ENCODE measurements at places on chromosomes 5 and 9.

DNA sequence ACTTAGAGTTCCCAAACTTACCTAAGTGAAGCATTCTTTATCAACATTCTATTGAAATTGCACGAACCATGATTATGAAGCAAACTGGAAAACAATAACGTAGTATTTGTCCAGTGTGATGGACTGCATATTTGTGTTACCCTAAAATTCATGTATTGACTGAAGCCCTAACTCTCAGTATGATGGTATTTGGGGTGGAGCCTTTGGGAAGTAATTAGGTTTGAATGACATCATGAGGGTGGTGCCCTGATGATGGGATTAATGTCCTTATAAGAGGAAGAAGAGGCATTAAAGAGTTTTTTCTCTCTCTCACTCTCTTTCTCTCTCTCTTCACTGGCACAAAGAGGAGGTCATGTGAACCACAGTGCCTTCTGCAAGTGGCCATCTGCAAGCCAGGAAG is 365.4 kb upstream of the PTGER4 start:
- H3K4me1 ChIP-seq = no peaks in the 10 kb centered on the region
- H3K4me3 ChIP-seq = no peak overlapping the region
- H3K27ac ChIP-seq = no peak overlapping the region
- H3K27me3 ChIP-seq = no peaks in the 10 kb centered on the region
- H3K36me3 ChIP-seq = no peaks in the 10 kb centered on the region

GRCh38 chr5:52043137-52043536 is 659.9 kb downstream of the ISL1 start:
- H3K4me3 ChIP-seq = no peak overlapping the region
- no peak overlapping the region for H3K27ac ChIP-seq
- no peak for DNase-seq
- no peaks in the 10 kb centered on the region for H3K27me3 ChIP-seq
- H3K4me1 ChIP-seq = no peaks in the 10 kb centered on the region
- no peaks in the 10 kb centered on the region for H3K36me3 ChIP-seq

DNA sequence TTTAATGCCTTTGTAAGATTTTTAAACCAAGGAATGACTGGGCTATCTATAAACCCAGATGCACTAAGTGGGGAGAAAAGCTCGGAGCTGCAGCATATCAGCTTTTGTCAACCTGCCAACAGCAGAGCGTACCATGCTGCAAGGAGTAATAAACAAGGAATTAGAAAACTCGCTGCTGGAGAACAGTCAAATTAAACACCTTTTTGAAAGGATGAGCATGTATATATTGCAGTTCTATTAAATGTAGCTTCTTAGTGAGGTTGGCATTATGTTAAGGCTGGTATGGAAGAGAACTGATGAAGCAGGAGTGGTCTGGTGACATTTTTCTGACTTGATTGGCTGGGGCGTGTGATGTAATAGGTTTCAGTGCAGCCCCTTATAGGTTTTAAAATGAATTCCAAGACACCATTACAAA is 74.7 kb downstream of the PIK3R1 start:
- H3K4me3 ChIP-seq = no peak overlapping the region
- no peaks in the 10 kb centered on the region for H3K27me3 ChIP-seq
- no peak for DNase-seq
- peak overlapping the region; percentile 2 for H3K27ac ChIP-seq
- peaks cover 80% of the 10 kb centered on the region for H3K4me1 ChIP-seq

- no peaks in the 10 kb centered on the region for H3K4me1 ChIP-seq
- no peak overlapping the region for H3K27ac ChIP-seq
- H3K27me3 ChIP-seq = no peaks in the 10 kb centered on the region
- no peak for DNase-seq
- no peak overlapping the region for H3K4me3 ChIP-seq
Observed at GRCh38 chr5:98391921-98392625, 381.4 kb upstream of the RGMB start.

GRCh38 chr5:139864716-139865483 is 69.3 kb downstream of the PSD2 start:
- no peak overlapping the region for H3K4me3 ChIP-seq
- no peak for DNase-seq
- no peaks in the 10 kb centered on the region for H3K36me3 ChIP-seq
- H3K27ac ChIP-seq = no peak overlapping the region
- peaks cover 19% of the 10 kb centered on the region for H3K4me1 ChIP-seq
- no peaks in the 10 kb centered on the region for H3K27me3 ChIP-seq

- no peaks in the 10 kb centered on the region for H3K36me3 ChIP-seq
- no peak overlapping the region for H3K27ac ChIP-seq
- H3K4me3 ChIP-seq = no peak overlapping the region
Observed at GRCh38 chr5:134490255-134490924, 35.1 kb upstream of the JADE2 start.

GRCh38 chr5:164763206-164763605 is 1257.8 kb downstream of the MAT2B start:
- no peak overlapping the region for H3K27ac ChIP-seq
- H3K36me3 ChIP-seq = no peaks in the 10 kb centered on the region

DNA sequence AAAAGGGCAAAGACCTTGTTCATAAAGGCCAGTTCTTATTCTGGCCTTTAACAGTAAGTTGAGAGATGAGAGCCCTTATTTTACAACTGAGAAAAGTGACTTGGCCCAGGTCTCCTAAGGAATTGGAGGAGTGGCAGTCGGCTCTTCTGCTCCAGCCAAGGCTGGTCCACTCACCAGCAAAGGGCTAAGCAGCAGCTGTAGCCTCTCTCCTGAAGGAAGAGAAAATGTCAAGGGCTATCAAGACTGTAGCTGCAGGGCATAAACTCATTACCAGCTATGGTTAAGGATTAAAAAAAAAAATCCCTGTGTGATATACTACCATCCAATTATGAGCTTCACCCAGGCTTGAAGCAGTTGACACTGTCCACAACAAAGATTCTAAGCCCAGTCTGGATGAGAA is 138.6 kb upstream of the RAD23B start:
- no peaks in the 10 kb centered on the region for H3K36me3 ChIP-seq
- H3K27ac ChIP-seq = no peak overlapping the region
- no peak overlapping the region for H3K4me3 ChIP-seq
- H3K4me1 ChIP-seq = no peaks in the 10 kb centered on the region
- no peaks in the 10 kb centered on the region for H3K27me3 ChIP-seq

DNA sequence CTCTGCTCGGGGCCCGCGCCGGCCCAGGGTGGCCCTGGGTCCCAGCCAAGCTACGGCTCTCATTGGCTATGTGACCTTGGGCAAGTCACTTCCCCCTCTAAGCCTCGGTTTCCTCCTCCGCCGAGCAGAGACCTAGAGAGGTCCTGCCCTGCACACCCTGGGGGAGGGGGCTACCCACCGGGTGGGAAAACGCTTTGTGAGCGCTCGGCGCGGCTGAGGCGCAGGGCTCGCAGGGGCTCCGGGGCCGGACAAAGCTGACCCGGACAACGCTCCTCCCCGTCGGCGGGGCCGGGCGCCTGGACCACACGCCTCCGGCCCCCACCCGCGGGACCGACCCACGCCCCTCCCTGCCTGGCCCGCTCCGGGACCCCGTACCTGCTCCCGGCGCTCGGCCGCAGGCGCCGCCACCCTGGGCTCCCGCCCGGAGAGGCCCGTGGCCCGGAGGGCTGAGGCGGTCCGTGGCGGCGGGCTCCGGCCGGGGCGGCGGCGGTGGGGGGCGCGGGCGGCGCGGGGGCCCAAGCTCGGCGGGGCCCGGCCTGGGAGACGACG is 85.7 kb upstream of the MELK start:
- peaks cover 55% of the 10 kb centered on the region for H3K4me1 ChIP-seq
- H3K4me3 ChIP-seq = peak overlapping the region; percentile 95
- no peaks in the 10 kb centered on the region for H3K27me3 ChIP-seq
- peak overlapping the region; percentile 91 for H3K27ac ChIP-seq
- H3K36me3 ChIP-seq = no peaks in the 10 kb centered on the region
- no peak for DNase-seq

- no peak overlapping the region for H3K4me3 ChIP-seq
- H3K4me1 ChIP-seq = no peaks in the 10 kb centered on the region
- no peaks in the 10 kb centered on the region for H3K36me3 ChIP-seq
- no peaks in the 10 kb centered on the region for H3K27me3 ChIP-seq
- H3K27ac ChIP-seq = no peak overlapping the region
Observed at GRCh38 chr9:29100762-29101161, 1527.5 kb upstream of the C9orf72 start.

- H3K4me3 ChIP-seq = no peak overlapping the region
- H3K4me1 ChIP-seq = no peaks in the 10 kb centered on the region
- DNase-seq = no peak
- H3K27ac ChIP-seq = no peak overlapping the region
Observed at GRCh38 chr9:69379270-69379982, 54.4 kb downstream of the ENTREP1 start.

DNA sequence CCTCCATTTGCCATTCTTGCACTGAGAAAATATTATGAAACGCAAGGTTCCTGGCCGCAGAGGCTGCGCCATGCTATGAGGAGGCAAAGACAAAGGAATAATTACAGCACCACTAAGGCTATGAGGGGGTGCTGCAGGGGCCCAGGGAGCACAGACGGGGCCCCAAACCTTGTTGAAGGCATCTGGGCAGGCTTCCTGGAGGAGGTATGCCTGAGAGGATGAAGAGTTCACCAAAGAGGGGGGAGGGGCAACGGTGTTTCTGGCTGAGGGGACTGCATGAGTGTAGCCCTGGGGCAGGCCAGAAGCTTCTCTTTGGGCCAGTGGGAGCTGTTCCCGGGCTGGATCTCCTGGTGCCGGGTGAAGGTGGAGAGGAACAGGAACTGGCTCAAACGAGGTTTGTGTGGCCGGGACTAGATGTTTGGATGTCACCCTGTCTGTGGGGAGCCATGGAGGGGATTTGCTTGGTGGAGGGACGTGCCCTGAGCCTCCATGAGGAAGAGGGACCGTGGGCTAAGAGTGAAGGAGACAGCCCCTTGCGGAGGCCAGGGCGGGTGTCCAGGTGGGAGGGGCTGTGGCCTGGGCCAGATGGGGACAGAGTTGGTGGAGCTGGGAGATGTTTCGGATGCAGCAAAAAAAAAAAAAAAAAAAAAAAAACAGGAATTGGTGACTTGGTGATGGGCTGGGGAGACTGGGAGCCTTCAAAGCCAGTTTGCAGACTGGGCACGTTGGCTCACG is 28.2 kb downstream of the PTGES start:
- H3K4me1 ChIP-seq = peaks cover 24% of the 10 kb centered on the region
- H3K4me3 ChIP-seq = no peak overlapping the region
- no peaks in the 10 kb centered on the region for H3K36me3 ChIP-seq
- H3K27ac ChIP-seq = peak overlapping the region; percentile 83
- no peak for DNase-seq
- H3K27me3 ChIP-seq = no peaks in the 10 kb centered on the region

DNA sequence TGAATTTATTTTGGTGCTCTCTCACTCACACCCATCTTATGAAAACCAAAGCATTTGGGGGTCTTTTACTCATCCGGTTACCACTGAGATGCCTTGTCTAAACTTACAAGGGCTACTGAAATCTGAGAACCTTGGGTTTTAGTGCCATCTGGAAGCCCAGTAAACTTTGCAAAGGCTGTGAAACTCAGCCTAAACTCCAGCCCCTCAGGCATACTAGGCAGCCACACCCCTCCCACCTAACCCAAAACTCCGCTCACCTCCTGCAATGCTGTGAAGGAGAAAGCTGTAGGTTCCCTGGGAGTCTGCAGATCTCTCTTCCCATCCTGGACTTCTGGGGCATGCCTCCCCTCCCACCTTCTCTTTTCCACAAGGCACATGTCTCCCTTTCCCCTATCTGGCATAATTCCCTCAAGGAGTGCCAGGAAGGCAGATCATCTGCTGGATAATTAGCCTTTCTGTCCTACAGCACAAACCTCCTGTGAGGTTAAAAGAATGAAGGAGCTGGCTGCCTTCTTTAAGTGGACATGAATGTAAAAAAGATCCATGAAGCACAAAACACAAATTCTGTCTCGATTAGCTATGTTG is 71.5 kb upstream of the ANXA1 start:
- no peak for DNase-seq
- no peak overlapping the region for H3K4me3 ChIP-seq
- no peaks in the 10 kb centered on the region for H3K27me3 ChIP-seq
- H3K27ac ChIP-seq = no peak overlapping the region
- no peaks in the 10 kb centered on the region for H3K36me3 ChIP-seq
- H3K4me1 ChIP-seq = no peaks in the 10 kb centered on the region

DNA sequence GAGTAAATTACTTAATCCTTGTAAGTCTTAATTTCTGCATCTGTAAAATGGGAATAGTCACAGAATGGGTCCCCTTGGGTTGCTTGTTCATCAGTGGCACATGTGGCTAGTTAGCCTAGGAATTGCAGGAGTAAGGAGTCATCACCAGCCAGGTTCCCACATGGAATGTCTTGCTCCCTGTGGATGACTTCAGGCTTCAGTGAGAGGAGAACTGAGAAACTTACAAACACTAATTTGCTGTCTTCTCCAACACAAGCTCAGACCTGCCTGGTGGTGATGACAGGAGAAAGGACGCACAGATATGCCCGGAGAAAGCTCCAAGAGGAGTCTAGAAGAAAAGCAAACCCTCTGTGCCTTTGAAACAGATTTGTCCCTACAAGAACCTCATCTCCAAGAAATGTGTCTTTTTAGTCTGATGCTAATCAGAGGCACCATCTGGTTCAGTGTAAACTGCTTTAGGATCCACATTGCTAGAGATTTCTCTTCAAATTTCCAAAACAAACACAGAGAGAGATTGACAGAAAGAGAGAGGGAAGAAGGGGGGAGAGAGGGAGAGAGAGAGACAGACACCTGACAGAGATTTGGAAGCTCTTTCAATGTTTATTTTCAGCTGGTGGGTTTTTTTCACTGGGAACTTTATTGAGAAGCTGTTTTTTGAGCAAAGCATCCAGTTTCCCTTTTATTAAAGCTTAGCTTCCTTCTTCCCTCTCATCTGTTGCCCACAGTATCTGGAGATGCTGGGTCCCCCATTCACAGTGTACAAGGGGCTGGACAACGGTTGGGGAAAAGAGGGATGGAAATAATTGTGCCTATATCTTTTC is 128.3 kb downstream of the DOCK2 start:
- no peak overlapping the region for H3K4me3 ChIP-seq
- no peaks in the 10 kb centered on the region for H3K27me3 ChIP-seq
- no peaks in the 10 kb centered on the region for H3K4me1 ChIP-seq
- no peak for DNase-seq

- H3K4me1 ChIP-seq = no peaks in the 10 kb centered on the region
- no peak overlapping the region for H3K27ac ChIP-seq
- H3K4me3 ChIP-seq = no peak overlapping the region
- no peak for DNase-seq
Observed at GRCh38 chr9:28287455-28287854, 714.2 kb upstream of the C9orf72 start.

DNA sequence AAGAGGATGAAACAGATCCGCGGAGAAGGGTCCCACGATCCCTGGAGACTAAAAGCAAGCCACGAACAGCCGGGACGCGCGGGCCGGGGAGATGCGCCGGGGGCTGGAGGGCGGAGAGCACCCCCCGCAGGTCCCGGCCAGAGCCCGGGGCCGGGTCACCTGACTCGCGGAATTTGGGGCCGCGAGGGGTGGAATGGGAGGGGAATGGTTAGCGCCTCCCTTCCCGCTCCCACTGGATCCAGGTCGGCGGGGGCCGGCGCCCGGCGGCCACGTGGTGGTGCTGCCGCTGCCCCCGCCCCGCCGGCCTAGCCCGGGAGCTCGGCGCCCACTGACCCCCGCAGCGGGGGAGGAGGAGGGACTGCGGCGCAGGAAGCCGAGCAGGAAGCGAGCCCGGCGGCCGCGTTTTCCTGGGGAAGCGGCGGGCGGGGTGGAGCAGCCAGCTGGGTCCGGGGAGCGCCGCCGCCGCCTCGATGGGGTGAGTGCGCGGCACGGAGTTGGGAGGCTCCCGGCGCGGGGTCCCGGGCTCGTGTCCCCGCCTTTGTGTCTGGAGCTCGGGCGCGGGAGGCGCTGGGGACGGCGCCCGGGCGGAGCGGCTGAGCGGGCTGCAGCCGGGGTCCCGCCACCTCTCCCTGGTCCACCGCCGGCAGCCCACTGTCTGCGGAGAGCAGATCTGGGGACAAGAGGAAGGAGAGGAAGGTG is at the start of gene RAI14:
Gene RAI14, plus strand, starts transcription at position 328 of the 699 bp plus-strand sequence. CDS start 30,592 bp downstream, outside the sequence.
- no peaks in the 10 kb centered on the region for H3K27me3 ChIP-seq
- H3K36me3 ChIP-seq = no peaks in the 10 kb centered on the region
- peaks cover 22% of the 10 kb centered on the region for H3K4me1 ChIP-seq
- peak within 1 kb of the TSS; percentile 70 for H3K4me3 ChIP-seq
- no peak for DNase-seq

Measured in vagina (tissue), 2 donors.